Hair follicular keratinocyte (primary cell): ENCODE measurements at places on chromosomes 2 and 18. TPM values are rescaled to one million over a fixed set of nuclear protein-coding genes. Genes with fewer than 3 reads are reported as not detected.

Gene IGFBP5
- total RNA-seq = 0.08 and 0.23 TPM in 2 replicates

Gene MRO
- total RNA-seq = not detected in 2 replicates

Gene LRP2
- total RNA-seq = not detected in 2 replicates

Gene GDF7
- not detected in 2 replicates for total RNA-seq

Gene LYPD6B
- 1.9 and 4.9 TPM in 2 replicates for total RNA-seq

Gene ST6GAL2
- total RNA-seq = 0.08 TPM in 1 of 2 replicates, not detected in the other

Gene MATN3
- 1.9 and 3.7 TPM in 2 replicates for total RNA-seq

Gene SETBP1
- total RNA-seq = 1.9 and 4.7 TPM in 2 replicates

Gene AQP12A
- not detected in 2 replicates for total RNA-seq

Gene TEX44
- not detected in 2 replicates for total RNA-seq

Gene C2orf78
- not detected in 2 replicates for total RNA-seq

Gene ANKRD29
- total RNA-seq = 4.1 and 8.5 TPM in 2 replicates

Gene DPY30
- 82.5 and 106 TPM in 2 replicates for total RNA-seq

Gene PRSS56
- not detected in 2 replicates for total RNA-seq

Gene ANKRD30BL
- not detected in 2 replicates for total RNA-seq

Gene EPB41L5
- 10.7 and 13.1 TPM in 2 replicates for total RNA-seq

Gene CXCR4
- not detected in 2 replicates for total RNA-seq

Gene PPP4R1
- 111 and 115 TPM in 2 replicates for total RNA-seq

Gene SFXN5
- total RNA-seq = 3.6 and 4.1 TPM in 2 replicates

Gene ALPG
- not detected in 2 replicates for total RNA-seq

Gene USP14
- total RNA-seq = 20.1 and 21.9 TPM in 2 replicates

Gene NPPC
- not detected in 2 replicates for total RNA-seq

Gene SERPINB13
- 2.6 and 8.0 TPM in 2 replicates for total RNA-seq

Gene CPLX4
- not detected in 2 replicates for total RNA-seq

Gene LCLAT1
- 13.1 and 14.4 TPM in 2 replicates for total RNA-seq

Gene IL1RL2
- total RNA-seq = 2.1 and 2.8 TPM in 2 replicates

Gene USP37
- 5.4 and 5.9 TPM in 2 replicates for total RNA-seq

Gene AMER3
- total RNA-seq = not detected in 2 replicates

Gene EMILIN1
- total RNA-seq = 4.0 and 4.5 TPM in 2 replicates

Gene ALPP
- not detected in 2 replicates for total RNA-seq

Gene ABCG5
- total RNA-seq = not detected in 2 replicates

Gene TTC31
- 15.1 and 20.1 TPM in 2 replicates for total RNA-seq

Gene FOSL2
- total RNA-seq = 33.6 and 37.6 TPM in 2 replicates

Gene PTPRN
- 0.08 TPM in 1 of 2 replicates, not detected in the other for total RNA-seq

Gene CCDC121
- 0.84 and 1.0 TPM in 2 replicates for total RNA-seq

Gene BCL2L11
- total RNA-seq = 1.1 and 2.0 TPM in 2 replicates

Gene ACOXL
- total RNA-seq = not detected in 2 replicates

Gene LONRF2
- not detected in 2 replicates for total RNA-seq
